ENCODE measurements at places on chromosomes 2 and 18. TPM values are rescaled to one million over a fixed set of nuclear protein-coding genes. Genes with fewer than 3 reads are reported as not detected.

DNA sequence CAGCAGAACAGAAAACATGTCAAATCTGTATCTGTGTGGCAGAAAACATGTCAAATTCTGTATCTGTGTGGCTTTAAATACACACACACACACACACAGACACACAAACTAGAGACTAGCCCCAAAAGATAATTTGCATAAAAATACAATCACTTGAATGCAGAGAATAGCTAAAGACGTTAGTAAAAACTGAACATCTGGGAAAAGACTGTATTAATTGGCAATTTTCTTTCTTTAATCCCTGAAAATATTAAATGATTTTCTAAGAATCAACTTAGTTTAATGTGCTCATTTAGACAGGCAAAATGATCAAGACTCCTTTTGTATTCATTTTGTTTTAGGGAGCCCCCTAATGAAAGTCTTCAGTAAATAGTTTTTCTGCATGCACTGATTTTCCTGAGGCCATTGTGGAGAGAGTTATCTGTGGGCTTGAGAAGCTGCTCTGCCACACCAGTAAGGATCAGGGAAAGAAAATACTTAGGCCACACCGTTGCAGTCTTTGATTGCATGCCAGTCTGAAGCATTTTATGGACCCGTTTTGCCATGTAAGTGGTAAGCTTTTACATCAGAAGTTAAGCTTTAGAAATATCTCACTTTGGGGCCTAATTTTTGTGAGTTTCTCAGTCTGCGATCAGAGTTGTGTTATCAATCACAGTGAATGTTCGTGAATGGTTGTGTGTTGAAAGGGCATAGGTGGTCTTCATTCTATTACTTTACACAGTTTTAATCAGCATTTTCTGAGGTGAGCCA is 2.2 kb downstream of the SPATS2L start:
- no peak for DNase-seq

DNA sequence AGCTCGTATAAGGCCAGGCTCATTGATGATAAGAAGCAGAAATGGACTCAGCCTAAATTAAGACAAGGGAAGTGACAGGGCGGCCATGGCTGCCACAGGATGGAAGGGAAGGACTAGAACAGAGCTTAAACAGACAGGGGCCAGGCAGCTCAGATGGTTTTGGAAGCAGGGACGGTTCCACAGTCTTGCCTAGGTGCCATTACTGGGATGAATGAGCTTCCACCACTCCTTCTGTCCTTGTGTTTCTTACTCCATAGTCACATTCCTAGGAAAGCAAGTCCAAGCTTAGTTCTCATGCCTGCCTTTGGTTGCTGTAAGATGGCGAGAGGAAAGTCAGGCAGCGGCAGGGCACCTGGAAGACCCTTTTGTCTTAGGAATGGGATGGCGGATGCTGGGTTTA is 11.9 kb downstream of the GNLY start:
- DNase-seq: no peak

DNA sequence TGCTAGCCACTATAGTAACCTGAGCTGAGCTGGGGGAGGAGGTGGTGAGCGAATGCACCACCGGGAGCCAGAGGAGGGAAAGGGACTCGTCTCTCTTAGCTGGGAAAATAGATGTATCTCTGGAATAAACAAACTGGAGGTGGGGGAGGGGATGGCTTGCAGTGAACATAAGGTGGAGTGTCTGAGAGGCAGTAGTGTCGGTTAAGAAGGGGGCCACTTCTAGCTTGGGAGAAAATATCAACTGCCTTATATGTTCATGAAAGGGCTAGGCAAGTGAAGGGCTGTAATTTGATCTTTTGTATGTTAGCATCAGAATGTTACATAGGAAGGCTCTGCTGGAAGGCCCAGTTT is 2.2 kb downstream of the SETBP1 start:
- peak; percentile 56 for DNase-seq

GRCh38 chr18:56217406-56217805 is 421.0 kb downstream of the TXNL1 start:
- DNase-seq: no peak

DNA sequence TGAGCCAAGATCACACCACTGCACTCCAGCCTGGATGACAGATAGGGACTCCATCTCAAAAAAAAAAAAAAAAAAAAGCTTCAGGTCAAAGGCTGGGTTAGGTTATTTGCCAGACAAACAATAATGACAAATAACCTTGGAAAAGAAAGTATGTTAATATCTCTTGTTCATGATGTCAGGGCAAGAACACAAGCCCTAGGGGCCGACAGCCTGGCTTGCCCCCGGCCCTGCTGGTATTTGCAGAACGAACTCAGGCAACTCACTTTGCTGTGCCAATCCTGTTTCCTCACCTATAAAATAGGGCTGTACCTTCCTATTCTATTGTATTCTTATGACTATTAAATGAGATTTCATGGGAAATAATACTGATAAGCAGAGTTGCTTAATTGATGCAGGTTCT is 75.4 kb upstream of the CDC42EP3 start:
- no peak for DNase-seq

The DPP10 gene
- not detected for total RNA-seq

The MATN3 gene
- 0.29 TPM for total RNA-seq

The POTEI gene
- 0.40 TPM for total RNA-seq
